Stimulated activated CD4-positive, alpha-beta T cell treated with anti-CD3 and anti-CD28 coated beads, Interleukin-1b, Interleukin-23, amount 100 ng/mL, for 4 hours (primary cell): ENCODE measurements at places on chromosomes 5 and 9.

- no peak for DNase-seq
Observed at GRCh38 chr5:82593481-82593880, 315.3 kb upstream of the RPS23 start.

- DNase-seq, result no peak
Observed at GRCh38 chr9:97689401-97690180, 7.5 kb downstream of the XPA start.

- no peak for DNase-seq
Observed at GRCh38 chr5:9284781-9285307, 261.0 kb downstream of the SEMA5A start.

DNA sequence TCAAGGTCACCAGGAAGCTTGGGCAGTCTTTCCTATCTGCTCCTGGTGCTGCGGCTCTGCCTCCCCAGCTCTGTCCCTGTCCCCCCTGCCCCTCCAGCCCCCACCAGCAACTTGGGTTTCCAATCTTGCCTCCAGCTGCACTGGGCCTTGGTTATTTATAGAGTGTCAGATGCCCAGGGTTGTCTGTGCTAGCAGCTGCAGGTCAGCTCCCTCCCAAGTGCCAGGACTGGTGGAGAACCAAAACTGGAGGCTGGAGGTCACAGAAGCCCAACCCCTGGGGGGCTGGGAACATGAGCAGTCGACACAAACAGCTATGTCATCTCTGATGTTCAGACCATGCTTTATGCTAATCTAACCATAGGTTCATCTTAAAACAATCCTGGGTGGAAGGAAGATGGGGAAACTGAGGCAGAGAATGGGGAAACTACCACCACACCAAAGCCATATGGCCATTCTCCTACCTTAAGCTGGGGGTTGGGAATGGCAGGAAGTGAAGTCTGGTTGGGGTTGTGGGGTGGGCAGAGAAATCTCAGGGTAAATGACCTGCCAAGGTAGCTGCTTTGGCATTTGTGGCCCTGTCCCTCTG, 1.7 kb downstream of the TPM2 start:
- DNase-seq, result no peak

- DNase-seq, result no peak
Observed at GRCh38 chr5:100598446-100598845, 63.3 kb downstream of the FAM174A start.
